ENCODE measurements at places on chromosomes 3 and 15. TPM values are rescaled to one million over a fixed set of nuclear protein-coding genes. Genes with fewer than 3 reads are reported as not detected.

Gene PLA2G4E
- total RNA-seq, result not detected

- no peak for DNase-seq
These were observed 93.0 kb upstream of the SLC25A36 start for GRCh38 chr3:140848666-140849065.

DNA sequence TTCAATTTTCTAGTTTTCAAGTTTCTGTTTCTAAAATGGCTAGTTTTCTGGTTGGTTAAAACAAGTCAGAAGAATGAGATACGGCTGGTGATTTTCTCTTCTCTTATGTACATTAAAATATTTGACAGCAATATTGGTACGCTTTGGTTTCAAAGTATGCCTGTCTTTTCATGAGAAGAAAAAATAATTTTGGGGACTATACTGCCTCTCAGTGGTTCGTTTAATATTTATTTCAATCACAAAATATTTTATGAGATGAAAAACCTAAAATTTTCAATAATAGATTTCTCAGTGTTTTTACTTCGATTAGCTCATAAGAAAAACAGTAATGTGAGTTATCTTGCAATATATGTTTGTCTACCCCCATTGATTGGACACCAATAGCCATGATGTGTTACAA is 72.8 kb upstream of the AADACL2 start:
- DNase-seq, result no peak

GRCh38 chr15:99454941-99455788 is 110.6 kb upstream of the MEF2A start:
- peak; percentile 84 for DNase-seq

GRCh38 chr3:18047052-18047451 is 304.6 kb upstream of the TBC1D5 start:
- no peak for DNase-seq

Gene SEMA3F
- 79.8 TPM for total RNA-seq

Gene C3orf85
- total RNA-seq, result not detected

Gene TRH
- not detected for total RNA-seq

DNA sequence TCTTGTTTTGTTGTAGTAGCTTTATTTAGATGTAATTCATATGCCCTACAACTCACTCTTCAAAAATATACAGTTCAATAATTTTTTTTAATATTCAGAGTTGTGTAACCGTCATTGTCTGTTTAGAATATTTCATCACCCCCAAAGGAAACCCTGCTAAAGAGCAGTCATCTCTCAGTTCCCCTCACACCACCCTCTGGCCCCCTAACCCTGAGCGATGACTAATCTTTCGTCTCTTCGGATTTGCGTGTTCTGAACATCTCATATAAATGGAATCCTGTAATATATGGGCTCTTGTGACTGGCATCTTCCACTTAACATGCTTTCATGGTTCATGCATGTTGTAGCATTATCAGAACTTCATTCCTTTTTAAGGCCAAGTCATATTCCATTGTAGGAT is 183.8 kb downstream of the ATG7 start:
- no peak for DNase-seq

DNA sequence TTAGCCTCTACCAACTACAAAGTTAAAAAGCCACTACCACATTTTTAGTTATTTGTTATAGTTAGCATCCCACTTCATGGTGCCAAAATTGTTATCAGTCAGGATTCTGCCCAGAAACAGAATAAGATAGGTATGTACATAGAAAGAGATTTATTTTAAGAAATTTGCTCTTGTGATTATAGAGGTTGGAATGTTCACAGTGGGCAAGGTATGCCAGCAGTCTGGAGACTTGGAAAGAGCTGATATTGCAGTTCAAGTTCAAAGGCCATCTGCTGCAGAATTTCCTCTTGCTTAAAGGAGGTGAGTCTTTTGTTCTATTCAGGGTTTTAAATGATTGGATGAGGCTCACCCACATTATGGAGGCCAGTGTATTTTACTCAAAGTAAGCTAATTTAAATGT is 143.8 kb upstream of the POU1F1 start:
- DNase-seq, result no peak

DNA sequence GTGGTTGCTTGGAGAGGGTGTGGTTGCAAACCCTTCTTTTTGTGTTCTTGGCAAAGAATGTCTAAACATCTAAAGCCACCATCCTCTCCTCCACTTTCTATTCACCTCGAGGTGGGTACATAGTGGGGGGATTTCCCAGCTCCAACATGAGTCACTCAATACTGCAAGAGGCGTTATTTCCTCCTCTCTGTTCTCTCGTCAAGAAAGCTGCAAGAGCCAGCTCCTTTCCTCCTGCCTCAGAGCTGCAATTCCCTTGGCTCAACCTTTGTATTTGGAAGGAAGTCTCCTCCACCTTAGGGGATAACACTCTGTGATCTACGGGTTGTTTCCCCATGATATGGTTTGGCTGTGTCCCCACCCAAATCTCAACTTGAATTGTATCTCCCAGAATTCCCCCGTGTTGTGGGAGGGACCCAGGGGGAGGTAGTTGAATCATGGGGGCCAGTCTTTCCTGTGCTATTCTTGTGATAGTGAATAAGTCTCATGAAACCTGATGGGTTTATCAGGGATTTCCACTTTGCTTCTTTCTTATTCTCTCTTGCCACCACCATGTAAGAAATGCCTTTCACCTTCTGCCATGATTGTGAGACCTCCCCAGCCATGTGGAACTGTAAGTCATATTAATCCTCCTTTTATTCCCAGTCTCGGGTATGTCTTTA is 138.4 kb downstream of the PLCL2 start:
- peak; percentile 16 for DNase-seq

Gene PATL2
- total RNA-seq, result 0.33 TPM

- DNase-seq, result no peak
These were observed 22.1 kb downstream of the PPP2R3A start for GRCh38 chr3:135987661-135988060.

Gene ROPN1
- not detected for total RNA-seq

DNA sequence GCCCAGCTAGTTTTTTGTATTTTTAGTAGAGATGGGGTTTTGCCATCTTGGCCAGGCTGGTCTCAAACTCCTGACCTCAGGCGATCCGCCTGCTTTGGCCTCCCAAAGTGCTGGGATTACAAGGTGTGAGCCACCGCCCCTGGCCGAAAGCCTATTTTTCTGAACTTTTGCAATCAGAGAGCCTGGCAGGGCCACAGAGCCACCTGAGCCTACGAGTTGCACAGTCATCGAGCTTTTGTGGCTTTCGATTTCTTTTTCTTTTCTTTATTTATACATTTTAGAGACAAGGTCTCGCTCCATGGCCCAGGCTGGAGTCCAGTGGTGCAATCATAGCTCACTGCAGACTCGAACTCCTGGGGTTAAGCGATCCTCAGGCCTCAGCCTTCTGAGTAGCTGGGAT is 140.4 kb downstream of the NSMCE3 start:
- no peak for DNase-seq

Gene CLDN16
- 12.0 TPM for total RNA-seq

DNA sequence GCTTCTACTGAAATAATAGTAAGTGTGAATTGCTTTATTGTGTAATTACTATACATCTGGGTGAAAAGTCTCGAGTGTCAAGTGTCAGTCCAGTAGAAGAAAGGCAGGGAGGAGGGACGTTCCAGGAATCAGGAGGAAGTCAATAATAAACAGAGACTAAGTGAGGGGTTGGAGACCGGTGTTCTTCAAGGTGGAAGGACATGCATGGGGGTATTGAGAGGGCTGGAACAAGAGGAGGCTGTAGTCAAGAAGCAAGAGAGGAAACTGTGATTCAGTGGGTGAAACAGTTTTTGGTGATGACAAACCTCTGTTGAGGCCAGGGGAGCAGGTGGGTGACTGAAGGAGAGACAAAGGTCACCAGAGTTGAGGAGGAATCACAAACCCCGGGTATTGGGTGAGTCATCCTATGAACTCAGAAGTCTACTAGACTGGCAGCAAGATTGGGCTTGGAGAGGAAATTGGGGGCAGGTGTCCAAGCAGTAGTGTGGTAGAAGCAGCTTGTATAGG is 11.6 kb upstream of the SCAMP5 start:
- no peak for DNase-seq

GRCh38 chr15:70430069-70430468 is 332.4 kb upstream of the TLE3 start:
- no peak for DNase-seq

- DNase-seq, result no peak
These were observed 859 bp downstream of the RORA start for GRCh38 chr15:61227950-61228936.

DNA sequence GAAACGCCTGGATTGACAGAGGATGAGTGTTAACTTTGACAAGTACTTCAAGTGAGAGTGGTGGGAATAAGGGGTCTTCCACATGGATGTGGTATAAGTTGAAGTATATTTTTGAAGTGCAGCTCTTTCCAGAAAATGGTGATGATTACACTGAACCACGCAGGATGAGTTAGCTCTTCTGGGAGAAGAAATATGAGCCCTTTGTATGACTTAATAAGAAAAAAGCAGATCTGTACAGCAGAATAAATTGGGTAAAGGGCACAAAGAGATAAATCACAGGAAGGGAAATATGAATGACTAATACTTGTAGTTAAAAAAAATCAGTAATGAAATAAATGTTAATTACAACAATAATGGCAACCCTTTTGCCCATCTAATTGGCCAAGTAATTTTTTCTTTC is 1.3 kb downstream of the CCR3 start:
- DNase-seq, result no peak

GRCh38 chr3:197592361-197593045 is 36.7 kb upstream of the BDH1 start:
- no peak for DNase-seq

DNA sequence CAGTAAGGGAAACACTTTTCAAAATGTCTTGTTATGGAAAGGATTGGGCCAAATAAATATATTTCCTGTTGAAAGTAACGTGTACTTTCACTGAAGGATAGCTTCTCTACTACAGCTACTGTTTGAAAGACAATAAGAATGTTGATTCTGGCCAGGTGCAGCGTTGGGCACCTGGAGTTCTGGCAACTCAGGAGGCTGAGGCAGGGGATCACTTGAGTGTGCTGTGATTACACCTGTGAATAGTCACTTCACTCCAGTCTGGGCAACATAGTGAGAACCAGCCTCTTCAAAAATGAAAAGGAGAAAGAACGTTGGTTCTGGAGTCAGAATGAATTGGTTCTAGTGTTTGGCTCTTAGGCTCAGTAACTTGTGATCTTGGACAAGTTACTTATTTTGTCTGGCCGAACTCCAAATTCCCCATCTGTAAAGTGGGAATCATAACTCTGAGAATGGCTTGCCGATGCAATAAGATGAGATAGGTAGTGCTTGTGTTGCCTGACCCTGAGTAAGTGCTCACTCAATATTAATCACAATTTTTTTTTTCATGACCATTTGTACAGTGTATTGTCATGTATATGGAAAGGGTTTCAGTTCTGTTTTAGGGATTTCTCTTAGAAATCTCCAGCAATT is 310.8 kb downstream of the PTPRG start:
- DNase-seq, result no peak

- no peak for DNase-seq
These were observed 234.1 kb downstream of the OPA1 start for GRCh38 chr3:193827040-193827669.

DNA sequence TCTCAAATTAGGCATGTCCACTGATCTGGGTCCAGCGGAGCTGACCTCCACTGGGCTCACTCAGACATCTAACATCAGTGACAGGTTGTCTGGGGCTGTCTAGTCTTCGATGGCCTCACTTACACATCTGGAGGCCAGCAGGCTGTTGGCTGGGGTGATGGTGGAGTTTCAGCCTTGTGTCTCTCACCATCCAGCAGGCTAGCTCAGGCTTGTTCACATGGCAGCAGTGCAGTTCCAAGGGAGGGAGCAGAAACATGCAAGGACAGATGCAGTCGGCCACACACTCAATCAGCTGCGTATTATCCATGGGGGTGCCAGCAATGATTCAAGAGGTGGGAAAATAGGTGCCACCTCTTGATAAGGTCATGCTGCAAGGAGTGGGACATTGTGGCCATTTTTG is 292.5 kb downstream of the SHQ1 start:
- DNase-seq, result no peak

Gene SLC6A11
- 0.04 TPM for total RNA-seq

Gene PRICKLE2
- 10.8 TPM for total RNA-seq

DNA sequence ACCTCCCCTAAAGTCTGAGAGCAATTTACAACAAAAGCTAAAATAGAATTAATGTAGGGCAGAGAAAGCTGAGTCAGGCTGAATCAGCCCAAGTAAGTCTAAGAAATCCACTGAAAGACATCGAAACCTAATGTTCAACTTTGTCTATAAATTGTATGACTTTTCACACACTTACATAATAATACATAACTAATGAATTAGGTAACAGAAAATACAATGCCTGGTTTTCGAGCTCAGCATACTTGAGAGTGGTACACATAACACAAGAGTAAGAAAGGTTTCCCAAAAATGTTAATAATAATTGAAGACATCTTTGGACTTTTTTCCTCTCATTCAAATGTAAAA is 55.3 kb upstream of the VGLL4 start:
- no peak for DNase-seq

Gene TLR9
- total RNA-seq, result not detected

- no peak for DNase-seq
These were observed 213.8 kb downstream of the NR1D2 start for GRCh38 chr3:24158761-24159454.

Gene ATP13A5
- not detected for total RNA-seq

- peak; percentile 53 for DNase-seq
These were observed 1.1 kb upstream of the UTS2B start for GRCh38 chr3:191331388-191331787.

DNA sequence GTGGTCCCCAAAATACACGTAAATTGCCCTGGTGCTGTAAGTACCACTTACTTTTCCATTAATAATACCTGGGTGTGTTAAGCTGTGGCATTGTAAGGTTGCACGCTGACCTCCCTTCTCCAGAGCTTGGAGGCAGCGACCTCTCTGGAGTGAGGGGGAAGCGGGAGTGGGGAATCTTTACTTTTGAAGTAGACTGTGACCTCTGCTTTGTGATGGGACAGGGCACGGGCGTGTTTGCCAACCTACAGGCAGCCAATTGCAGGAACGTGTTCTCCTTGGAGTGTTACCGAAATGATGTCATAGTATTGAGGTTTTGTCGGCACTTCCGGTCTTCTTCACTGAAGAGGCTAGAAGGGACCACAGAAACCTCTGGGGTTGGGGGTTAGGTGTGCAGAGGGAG is 227.3 kb upstream of the C2CD4B start:
- no peak for DNase-seq

- no peak for DNase-seq
These were observed 253.9 kb downstream of the SUCLG2 start for GRCh38 chr3:67400476-67400875.

Data from kidney epithelial cell (primary cell).